ENCODE measurements at places on chromosomes 2 and 18.

DNA sequence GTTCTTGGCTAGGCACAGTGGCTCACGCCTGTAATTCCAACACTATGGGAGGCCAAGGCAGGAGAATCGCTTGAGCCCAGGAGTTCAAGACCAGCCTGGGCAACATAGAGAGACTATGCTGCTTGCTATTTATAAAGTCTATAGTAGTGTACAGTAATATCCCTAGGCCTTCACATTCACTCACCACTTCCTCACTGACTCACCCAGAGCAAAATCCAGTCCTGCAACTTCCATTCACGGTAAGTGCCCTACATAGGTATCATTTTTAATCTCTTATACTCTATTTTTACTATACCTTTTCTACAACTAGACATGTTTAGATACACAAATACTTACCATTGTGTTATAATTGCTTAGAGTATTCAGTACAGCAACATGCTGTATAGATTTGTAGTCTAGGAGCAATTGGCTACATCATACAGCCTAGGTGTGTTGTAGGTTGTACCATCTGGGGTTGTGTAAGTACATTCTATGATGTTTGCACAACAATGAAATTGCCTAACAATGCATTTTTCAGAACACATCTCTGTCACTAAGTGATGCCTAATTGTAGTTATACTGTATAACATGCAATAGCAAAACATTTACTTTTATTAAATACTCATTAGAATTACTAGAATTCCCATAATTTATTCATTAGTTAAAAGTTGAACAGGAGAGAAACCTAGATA, 8.8 kb downstream of the DHX57 start:
- DNase-seq = peak; percentile 85

DNA sequence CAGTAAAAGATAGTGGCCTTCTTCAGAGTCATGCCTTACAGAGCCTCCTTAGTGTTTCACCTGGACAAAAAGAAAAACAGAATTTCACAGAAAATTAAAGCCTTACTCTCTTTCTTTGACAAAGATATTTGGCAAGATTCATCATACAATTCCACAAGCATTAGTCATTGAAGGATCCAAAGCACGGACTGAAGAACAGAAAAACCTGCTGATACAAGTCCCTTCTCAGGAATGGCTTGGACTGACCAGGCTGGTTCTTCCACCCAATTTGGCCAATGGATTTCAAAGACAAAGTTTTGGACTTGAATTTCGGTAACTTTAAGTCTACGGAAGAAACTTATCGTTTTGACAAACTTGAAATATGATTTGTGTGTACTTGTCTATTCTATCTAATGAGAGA, 39.1 kb upstream of the GALNT3 start:
- peak; percentile 99 for DNase-seq

- no peak for DNase-seq
Observed at GRCh38 chr18:76388891-76389423, 106.1 kb downstream of the ZNF516 start.

DNA sequence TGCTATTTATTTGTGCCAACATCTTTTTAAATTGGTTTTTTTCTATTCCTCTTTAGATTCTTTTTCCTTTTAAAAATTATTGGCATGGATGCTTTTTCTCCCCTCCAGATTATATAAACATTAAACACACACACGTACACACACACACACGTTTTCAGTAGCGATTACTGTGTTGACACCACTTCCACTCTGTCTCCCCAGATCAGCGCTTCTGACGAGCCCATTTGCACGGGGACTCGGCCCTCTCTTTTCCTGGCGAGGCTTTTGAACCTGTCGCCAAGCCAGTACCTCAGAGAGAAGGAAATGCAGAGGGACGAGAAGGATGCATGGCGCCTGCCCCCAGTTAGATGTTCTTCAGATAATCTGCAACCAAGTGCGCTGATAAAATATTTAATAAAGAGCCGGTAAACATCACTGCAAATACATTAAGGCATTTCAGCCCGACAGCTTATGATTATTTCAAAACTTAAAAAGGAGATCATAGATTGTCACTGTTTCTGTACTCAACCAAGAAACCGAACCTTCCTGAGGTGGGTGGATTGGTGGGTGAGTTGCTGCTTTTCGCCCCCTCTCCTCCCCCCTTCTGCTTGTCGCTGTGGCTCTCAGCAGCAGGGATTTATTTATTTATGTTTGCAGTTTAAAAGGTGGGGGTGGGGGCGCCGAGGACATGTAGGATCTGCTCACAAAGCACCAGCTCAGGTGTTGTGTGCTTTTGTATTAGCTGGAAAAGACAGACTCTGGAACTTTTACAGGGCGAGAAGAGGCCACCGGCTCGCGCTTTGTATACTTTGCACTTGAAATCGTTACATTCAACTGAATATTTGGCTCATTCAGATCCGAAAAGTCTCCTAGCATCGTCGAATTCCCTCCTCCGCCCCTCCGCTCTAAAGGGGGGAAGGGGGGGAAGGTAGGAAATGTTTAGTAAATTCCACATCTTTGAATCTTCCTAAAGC, 787 bp upstream of the TBR1 start:
- peak; percentile 31 for DNase-seq

DNA sequence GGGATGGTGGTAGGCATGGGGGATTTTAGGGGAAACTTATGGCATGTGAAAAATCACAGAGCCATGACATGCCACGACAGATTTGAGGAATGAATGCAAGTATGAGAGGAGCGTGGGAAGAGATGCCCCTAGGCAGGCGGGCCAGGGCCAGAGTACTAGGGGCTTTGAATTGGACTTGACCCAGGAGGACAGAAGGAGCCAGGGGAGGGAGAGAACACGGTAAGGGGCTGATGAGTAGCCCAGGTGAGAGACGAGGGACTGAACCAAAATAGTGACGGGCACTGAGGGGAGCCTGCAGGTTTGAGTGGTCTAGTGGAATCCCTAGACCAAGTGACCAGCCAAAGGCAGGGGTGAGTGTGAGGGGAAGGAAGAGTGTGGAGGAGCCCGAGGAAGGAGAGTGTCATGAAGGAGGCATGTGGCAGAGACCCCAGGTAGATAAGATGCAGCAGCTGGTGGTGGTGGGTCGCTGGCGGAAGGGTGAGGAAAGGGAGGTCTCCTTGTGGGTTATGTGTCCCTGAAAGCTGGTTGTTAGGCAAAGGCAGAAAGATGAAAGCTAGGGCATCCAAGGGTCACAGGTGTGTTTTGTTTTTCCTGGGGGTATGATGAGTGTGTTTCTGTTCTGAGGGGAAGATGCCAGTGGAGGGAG, 48.7 kb downstream of the ZBTB7C start:
- no peak for DNase-seq

DNA sequence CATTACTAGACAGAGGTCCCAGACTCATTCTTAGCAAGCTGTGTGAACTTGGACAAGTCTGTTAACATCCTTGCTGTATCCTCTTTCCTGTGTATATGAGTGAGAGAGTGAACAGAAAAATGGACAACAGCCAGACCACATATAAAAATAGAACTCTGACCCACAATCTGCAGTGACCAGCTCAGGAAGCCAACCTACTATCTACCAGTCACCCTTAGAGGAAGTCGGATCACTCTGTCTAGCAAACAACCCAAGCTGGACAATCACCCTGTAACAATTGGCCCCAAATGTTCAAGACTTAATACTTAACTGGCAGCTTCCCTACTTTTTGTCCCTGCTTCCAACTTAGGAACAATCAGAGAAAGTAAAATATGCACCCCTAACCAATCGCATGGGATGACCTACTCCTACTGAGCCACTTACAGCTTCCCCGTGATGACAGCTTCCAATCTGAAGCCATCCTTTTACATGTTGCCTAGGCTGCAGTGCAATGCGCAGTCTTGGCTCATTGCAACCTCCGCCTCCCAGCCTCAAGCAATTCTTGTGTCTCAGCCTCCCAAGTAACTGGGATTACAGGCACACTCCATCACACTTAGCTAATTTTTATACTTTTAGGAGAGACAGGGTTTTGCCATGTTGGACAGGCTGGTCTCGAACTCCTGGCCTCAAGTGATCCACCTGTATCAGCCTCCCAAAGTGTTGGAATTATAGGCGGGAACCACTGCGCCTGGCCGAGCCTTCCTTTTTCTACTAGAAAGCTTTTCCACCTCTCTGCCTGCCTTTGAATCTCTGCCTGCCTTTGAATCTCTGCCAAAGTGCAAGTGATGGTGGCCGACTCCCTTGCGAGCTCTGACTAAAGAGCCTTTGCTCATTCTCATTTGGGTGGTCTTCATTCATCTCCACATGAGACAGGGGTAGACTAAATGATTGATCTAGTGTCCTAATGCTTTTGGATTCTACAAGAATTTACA, 158.3 kb upstream of the NDUFV2 start:
- DNase-seq = peak; percentile 89

- DNase-seq = no peak
Observed at GRCh38 chr2:191222507-191222906, 22.7 kb upstream of the MYO1B start.

- DNase-seq = no peak
Observed at GRCh38 chr2:176084611-176085119, 903 bp upstream of the EVX2 start.

- no peak for DNase-seq
Observed at GRCh38 chr2:949384-950079, 1.1 kb upstream of the SNTG2 start.

DNA sequence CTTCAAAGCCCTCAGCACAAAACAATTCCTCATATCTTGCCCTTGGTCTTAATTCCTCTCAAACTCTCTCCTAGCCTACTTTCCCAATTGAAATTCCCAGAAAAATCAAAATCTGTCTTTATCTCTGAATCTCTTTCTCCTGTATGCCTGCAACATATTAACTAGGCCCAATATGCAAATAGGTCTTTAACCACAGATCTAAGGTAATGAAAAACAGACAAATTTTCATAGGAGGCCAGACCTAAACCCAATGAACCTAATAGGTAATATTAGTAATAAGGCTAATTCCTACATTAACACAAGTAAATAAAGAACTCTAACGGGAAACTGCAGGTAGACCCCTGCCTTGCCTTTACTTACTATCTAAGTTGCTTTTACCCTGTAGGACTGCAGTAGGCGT, 41.4 kb downstream of the WDR33 start:
- no peak for DNase-seq

GRCh38 chr2:175854129-175854528, 147.9 kb downstream of the LNPK start:
- DNase-seq = no peak

- no peak for DNase-seq
Observed at GRCh38 chr2:62201307-62201706, 5.4 kb downstream of the B3GNT2 start.

DNA sequence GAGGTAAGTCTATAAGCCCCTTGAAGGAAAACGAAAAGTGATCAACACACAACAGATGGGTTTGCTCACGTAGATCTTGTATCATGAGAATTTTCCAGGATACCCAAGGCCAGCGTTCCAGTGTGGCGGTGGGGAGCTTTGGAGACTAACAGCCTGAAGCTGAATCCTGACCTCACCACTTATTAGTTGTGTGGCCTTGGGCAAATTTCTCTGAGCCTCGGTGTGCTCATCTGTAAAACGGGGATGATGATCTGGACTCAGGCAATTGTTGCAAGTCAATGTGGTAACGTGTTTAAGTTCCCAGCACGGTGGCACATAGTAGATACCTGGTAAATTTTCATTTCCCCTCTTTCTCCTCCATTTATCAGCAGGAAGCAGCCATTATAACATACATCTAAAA, 68.3 kb downstream of the VWA3B start:
- no peak for DNase-seq

DNA sequence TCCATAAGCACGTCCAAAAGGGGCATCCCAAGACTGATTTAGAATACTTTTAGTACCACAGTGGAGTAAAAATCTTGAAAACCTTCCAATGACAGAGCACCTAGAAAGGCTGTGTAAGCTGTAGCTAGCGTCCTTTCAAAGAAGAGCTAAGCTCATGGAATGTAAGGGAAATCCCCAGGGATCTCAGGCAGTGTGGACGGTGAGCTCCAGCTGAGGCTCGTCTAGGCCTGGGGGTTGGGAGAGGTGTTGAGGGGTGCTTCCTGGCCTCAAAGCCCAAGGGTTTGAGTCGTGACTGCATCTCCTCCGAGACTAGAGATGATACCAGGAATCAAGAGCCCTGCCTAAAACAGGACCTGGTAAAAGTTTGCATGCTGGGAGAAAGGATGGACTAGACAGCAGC, 7.6 kb downstream of the CTIF start:
- DNase-seq = no peak

GRCh38 chr18:56167366-56167765, 471.0 kb downstream of the TXNL1 start:
- DNase-seq = no peak

GRCh38 chr2:240921311-240921994, 15.3 kb downstream of the CROCC2 start:
- peak; percentile 71 for DNase-seq

GRCh38 chr2:109059474-109060165, 69.4 kb upstream of the SH3RF3 start:
- no peak for DNase-seq

DNA sequence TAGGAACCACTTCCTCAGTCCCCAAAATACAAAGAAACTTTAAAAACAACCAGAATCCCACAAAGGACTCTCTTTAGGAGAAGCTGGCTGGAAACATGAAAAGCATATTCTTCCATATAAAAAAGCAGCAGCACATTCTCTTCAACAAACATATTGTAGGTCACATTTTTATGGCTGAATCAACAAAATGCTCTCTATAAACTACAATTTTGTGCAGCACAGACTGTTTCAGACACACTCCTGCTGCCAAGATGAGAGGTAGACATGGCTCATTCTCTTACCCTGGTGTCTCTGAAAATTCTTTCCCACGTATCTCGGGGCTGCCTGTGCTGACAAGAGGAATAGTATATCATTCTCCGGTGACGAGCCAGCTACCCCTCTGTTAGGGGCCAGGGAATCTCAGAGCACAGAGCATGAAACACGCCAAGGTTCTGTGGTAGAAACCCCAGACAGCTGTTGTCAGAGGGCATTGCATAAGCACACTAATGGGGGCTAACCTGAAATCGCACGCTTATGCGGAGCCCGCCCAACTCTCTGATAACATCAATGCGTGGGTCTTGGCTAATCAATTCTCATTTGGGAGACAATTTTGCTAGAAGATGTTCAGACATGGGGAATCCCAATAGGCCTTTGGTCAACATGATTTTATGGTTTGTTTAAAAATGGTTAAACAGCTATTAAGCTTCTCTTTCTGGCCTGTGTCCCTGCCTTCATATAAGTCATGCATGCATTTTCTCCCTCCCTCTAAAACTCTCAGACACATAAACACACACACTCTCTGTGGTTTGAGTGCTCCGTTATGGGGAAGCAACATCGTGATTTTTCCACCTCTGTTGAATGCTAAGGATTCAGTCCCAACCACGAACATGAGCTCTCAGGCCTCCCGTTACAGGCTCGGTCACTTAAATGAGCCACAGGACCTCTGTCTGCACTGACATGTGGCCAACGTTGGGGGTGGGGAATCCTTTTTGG, 177.5 kb downstream of the INO80D start:
- no peak for DNase-seq
